SHP77 treated with DMSO at 0.1 percent for 48 hours (cell line): ENCODE measurements at places on chromosomes 12 and 14.
A peak's percentile ranks its signal among the peaks of the same experiment; 100 is the strongest.

DNA sequence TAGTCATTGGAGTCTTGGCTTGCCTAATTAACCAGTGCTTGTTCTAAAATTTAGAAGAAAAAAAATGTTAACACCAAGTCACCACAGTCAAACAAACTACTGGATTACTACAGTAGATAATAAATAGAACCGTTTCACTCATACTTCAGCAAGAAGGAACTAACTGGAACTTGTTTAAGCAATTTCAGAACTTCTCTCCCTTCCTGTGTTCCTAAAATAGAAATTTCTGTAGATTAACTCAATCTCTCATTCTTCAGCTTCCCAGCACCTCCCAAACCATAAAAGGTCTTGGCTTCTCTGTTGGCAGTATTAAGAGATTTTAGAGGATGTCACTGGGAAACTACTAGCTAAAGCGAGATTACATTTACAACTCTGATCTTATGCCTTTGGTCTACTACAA, 18.6 kb downstream of the GNS start:
- no peak for DNase-seq

DNA sequence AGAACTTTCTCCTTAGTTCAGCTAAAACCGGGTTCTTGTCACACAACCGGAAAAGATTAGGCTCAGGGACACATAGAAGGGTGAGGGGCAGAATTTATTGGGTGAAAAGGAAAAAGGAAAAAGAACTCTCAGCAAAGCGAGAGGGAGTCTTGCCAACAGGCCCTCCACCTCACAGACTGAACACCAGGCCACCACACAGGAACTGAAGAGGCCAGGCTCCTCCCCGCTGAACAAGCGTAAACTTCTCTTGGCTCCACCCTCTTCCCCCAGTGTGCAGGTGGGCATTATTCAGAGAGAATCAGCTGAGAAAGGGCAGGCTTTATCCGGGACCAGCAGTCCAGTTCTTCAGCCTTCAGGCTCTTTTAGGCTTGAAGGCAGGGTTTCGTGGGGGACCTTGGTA, 125.6 kb upstream of the FGD4 start:
- no peak for DNase-seq

- DNase-seq, result no peak
These were observed 19.8 kb upstream of the CABP1 start for GRCh38 chr12:120620624-120621023.

- DNase-seq, result no peak
These were observed 79.6 kb upstream of the SLC38A2 start for GRCh38 chr12:46452061-46452615.

GRCh38 chr14:75827331-75827730, 154.5 kb downstream of the TGFB3 start:
- DNase-seq, result no peak

GRCh38 chr14:63940387-63940786, 87.6 kb downstream of the SYNE2 start:
- DNase-seq, result no peak

- DNase-seq, result peak; percentile 57
These were observed 158.6 kb downstream of the PAX9 start for GRCh38 chr14:36820111-36820709.

- DNase-seq, result no peak
These were observed 3.3 kb upstream of the TMEM117 start for GRCh38 chr12:43832463-43833168.

DNA sequence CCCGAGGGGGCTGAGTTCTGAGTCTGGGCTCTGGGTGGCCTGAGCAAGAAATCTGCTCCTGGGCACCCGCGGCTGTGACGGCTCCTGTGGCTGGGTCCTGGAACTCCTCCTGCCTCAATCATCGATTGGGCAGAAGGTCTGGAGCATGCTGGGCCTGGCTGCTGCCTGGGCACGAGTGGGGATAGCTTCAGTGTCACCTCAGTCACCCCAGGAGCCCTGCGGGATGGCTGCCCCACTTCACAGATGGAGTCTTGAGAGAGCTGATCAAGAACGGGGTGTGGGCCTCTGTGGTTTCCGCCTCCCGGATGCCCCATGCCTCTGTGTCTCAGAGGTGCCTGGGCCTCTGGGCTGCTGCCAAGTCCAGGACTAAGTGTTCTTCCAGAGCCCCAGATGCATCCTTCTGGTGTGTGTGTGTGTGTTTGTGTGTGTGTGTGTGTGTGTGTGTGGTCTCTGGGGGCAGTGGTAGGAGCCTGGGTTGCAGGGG, 185.6 kb upstream of the C14orf180 start:
- no peak for DNase-seq

GRCh38 chr12:100904270-100904669, 109.7 kb downstream of the ANO4 start:
- no peak for DNase-seq

DNA sequence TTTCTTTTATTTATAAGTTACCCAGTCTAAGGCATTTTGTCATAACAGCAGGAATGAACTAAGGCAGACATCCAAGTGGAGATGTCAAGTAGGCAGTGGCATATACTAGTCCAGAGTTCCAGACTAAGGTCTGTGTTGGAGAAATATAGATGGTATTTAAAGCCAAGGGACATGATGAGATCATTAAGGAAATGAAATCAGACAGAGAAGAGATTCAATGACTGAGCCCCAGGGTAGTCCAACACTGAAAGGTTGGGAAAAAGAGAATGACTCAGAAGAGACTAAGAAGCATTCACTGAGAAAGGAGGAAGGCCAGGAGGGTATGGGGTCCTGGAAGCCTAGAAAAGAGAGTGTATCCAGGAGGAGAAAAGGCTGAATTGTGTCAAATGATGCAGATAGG, 442.2 kb upstream of the CCDC196 start:
- no peak for DNase-seq

GRCh38 chr14:103611215-103611614, 17.8 kb upstream of the KLC1 start:
- DNase-seq, result no peak

DNA sequence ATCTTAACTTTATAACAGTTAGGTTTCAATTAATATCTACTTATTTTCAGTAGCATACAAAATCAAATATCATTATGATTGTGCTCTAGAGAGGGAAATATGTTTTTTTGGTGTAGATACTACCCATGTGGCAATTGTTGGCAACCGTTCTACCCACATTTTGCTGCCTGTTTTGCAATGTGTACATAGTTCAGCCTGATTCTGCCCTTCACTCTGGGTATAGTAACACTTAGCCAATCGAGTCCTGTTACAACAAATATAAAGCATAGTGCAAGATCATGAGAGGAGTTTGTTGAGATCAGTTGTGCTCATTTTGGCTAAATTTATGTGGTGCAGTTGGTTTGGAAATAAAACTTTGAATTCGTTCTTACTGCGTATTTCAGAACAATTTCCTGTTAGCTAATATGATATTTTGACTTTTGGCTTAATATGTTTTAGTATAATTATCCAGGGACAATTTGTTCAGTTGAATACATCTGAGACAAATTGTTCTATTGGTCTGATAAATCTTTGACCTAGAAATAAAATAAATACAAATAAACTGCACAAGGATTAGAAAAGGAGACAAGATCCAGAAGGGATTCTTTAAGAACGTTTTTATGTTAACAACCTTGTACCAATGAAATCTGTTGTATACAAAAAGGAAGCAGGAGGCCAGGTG, 76.9 kb downstream of the ATF7IP start:
- no peak for DNase-seq

- DNase-seq, result no peak
These were observed 139.5 kb downstream of the ERC1 start for GRCh38 chr12:1130571-1130970.

- DNase-seq, result no peak
These were observed 59.2 kb downstream of the ZNF641 start for GRCh38 chr12:48291511-48291910.

GRCh38 chr14:91732859-91733477, 1.1 kb upstream of the CATSPERB start:
- no peak for DNase-seq

DNA sequence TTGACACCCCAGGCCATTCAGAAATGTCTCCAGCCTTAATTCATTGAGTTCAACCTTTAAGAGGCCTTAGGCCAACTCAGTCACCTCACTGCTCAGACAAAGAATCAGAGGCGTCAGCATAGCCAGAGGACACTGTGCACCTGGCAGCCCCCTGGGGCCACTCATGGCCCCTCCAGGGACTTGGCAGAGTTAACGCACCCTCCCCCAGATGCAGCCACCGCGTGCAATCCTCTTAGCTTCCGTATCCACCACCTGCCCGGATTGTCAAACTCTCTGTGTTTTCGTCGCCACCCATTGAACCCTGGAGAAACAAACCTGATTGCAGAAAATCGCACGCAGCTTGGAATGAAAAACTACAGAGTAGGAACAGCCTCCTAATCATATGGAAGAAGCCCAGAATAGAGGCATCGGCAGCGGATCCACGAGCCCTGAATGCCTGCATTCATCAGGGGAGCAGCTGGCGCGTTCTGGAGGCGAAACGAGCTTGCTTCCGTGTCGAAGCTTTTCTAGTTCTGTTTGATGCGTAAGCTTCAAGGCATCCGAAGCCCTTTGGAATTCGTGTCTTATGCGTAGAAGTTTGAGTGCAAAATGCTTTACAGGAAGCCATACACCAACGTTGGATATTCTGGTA, 22.4 kb downstream of the BRI3BP start:
- DNase-seq, result peak; percentile 19

GRCh38 chr14:89379891-89380820, 36.9 kb downstream of the FOXN3 start:
- DNase-seq, result no peak

- no peak for DNase-seq
These were observed 66.0 kb downstream of the TMTC3 start for GRCh38 chr12:88207921-88208620.

DNA sequence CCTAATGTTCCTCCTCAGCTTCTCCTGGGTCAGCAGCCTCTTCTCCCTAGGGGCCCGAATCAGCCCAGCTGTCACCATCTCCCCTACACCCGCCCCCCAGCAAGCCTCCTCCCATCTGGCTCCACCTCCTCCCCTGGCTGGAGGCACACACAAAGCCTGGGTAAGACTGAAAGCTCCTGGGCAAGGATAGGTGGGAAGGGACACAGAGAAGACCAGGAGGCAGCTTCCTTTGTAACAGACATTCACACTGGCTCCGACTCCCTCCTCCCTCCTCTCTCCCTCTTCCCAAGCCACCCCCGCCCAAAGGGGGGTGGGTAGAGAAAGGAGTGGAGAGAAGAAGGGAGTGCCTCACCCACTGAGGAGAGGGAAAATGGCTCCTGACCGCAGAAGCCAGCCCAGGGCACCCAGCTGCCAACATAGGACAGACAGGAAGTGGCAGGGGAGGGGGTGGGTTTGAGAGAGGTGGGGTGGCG, 4.0 kb downstream of the CHD4 start:
- DNase-seq, result no peak

GRCh38 chr12:24966951-24967564, 18.2 kb upstream of the BCAT1 start:
- DNase-seq, result no peak

DNA sequence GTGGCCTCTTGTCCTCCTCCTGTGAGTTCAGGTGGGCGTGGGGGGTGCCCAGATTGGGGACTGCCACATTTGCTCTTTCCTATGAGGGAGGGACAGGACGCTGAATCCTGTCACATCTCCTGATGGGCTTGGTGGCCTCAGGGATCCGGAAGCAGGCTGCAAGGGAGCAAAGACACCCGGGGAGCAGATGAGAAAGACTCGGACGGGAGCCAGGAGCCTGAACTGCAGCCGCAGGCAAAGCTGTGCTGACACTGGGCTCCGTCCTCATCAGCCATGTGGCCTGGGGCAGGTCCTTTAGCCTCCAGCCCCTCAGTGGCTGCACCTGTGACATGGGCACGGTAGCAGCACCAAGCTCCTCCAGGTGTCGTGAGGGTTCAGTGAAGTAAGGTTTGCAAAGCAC, 40.8 kb upstream of the RFLNA start:
- DNase-seq, result no peak

GRCh38 chr14:65957631-65958205, 528.5 kb upstream of the CCDC196 start:
- DNase-seq, result no peak

DNA sequence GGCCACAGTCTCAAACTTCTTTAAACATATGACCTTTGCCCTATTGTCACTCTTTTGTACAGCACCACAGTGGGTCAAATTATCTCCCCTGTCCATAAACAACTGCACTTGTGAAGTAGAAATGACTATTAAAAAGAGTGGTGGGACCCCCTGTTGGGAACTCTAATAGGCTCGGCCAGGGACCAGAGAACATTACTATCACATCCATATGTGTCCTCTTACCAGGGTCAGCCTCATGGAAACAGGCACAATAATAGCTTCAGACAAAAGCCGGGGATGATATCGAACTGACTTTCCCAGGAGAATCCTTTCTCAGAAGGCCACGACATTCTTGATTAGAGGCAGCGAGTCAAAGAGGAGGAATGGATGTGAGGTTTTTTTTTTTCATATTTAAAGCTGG, 96.6 kb downstream of the NKX2-1 start:
- no peak for DNase-seq

GRCh38 chr14:91901449-91902226, 34.3 kb upstream of the TC2N start:
- DNase-seq, result no peak

DNA sequence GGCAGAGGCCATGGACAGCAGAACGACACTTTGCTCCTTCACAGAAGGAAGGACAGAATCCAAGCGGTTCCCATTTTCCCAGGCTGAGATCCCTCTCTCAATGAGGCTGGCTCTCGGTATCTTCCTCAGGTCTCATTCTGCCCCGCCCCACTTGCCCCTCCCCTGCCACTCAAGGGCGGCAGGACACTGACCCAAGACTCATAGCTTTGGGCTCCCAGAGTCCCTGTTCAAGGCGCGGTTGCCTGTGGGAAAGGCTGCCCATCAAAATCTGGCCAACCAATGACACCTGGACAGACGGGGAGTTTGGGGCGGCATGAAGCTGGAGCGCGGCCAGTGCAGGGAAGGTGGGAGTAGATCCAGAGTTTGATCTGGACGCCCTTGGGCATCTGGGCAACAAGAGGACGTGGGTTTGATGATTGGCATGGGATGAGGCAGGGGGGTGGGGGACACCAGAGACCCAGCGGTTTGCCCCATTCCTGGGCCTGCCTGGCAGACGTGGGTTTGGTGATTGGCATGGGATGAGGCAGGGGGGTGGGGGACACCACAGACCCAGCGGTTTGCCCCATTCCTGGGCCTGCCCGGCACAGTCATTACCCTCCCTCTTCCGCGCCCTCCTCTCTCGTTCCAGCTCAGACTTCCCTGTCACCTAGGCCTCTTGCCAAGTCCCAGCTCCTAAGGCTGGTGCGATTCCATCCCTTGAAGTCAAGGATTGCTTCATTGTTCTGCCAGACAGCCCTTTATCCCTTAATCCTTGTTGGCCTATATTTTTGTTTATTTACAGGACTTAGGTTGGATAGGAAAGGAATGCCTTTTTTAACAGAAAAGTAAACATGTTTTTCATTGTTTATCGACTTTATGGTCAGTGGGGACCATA, 92.1 kb downstream of the NINJ2 start:
- DNase-seq, result no peak

GRCh38 chr12:122265886-122266229, 436 bp downstream of the VPS33A start:
- no peak for DNase-seq

- DNase-seq, result no peak
These were observed 972 bp upstream of the DDX47 start for GRCh38 chr12:12812174-12812573.
